ENCODE measurements at places on chromosomes 7 and 10.

- H3K27me3 ChIP-seq = no peaks in the 10 kb centered on the region
- DNase-seq = no peak
- no peak overlapping the region for H3K4me3 ChIP-seq
These were observed 76.1 kb downstream of the NHLRC2 start for GRCh38 chr10:113930482-113931057.

DNA sequence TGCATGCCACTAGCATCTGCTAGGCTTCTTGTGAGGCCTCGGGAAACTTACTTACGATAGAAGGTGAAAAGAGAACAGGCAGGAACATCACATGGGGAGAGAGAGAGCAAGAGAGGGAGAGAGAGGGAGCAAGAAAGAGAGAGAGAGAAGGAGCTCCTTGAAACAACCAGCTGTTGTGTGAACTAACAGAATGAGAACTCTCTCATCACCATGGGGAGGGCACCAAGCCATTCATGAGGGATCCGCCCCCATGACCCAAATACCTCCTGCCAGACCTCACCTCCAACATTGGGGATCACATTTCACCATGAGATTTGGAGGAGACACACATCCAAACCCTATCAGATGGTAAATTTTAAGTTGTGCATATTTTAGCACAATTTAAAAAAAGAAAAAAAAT, 1217.2 kb downstream of the TYW1 start:
- H3K27me3 ChIP-seq = no peaks in the 10 kb centered on the region
- H3K4me1 ChIP-seq = no peaks in the 10 kb centered on the region
- no peak for DNase-seq
- no peaks in the 10 kb centered on the region for H3K36me3 ChIP-seq
- no peak overlapping the region for H3K27ac ChIP-seq

DNA sequence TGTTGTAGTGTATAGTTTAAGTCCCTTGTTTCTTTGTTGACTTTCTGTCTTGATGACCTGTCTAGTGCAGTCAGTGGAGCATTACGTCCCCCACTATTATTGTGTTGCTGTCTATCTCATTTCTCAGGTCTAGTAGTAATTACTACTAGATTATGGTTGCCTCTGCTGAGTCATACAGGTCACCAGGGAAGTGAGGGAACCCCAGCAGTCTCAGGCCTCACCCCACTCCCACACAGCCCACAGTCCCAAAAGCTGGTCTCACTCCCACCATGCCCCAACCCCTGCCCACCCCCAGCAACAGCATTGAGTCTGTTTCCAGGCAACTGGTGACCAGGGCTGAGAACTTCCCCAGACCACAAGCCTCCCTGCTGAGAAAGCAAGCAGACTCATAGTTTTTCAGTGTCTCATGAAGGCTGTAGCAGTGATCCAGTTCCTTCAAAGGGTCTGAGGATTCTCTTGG, 88.0 kb downstream of the PLXDC2 start:
- H3K27ac ChIP-seq = no peak overlapping the region
- no peak for DNase-seq
- no peaks in the 10 kb centered on the region for H3K36me3 ChIP-seq
- no peak overlapping the region for H3K4me3 ChIP-seq

DNA sequence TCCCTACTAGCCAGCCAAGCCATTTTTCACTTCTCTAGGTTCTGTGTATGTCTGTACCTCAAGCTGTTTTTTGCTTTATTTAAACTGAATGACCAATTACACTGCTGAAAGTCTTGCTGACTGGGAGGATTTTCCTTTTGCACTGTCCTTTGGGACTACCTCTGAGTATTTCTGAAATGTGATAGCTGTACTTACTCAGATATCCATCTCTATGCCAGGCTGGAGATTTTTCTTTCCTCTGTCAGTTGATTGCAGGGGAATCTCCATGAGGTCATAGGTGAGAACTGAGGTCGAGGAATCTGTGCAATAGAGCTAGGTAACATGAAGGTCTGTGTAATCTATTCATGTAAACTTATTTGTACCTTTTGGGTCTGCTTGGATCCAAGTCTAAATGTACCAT, 38.9 kb upstream of the ANKRD1 start:
- H3K27ac ChIP-seq = peak overlapping the region; percentile 56
- H3K27me3 ChIP-seq = no peaks in the 10 kb centered on the region

DNA sequence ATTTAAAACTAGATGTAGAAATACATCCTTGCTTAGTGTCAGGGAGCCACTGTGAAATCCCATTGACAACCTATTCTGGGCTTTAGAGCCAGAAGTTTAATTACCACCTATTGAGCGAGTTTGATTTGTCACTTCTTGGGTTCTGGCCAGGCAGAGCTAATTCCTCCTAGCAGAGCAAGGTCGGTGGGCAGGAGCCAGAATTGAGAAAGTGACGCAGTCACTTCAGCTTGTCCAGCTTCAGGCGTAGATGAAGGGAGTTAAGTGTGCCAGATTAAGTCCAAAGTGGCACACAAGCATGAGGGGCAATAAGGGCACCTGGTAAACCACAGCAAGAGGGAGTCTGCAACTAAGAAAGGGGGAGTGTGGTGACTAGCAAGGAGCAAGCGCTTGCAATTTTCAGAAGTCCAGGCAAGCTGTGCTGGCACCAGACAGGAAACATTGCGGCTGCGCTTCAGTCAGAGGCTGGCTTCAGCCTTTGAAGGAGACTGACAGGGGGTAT, 119.4 kb downstream of the ST7 start:
- H3K36me3 ChIP-seq = no peaks in the 10 kb centered on the region
- peak overlapping the region; percentile 62 for H3K4me3 ChIP-seq
- H3K27ac ChIP-seq = peak overlapping the region; percentile 61
- peaks cover 35% of the 10 kb centered on the region for H3K4me1 ChIP-seq
- peak; percentile 52 for DNase-seq

GRCh38 chr10:110498982-110499795, 1.5 kb downstream of the DUSP5 start:
- H3K36me3 ChIP-seq = no peaks in the 10 kb centered on the region
- H3K27ac ChIP-seq = no peak overlapping the region
- peaks cover 31% of the 10 kb centered on the region for H3K4me1 ChIP-seq
- no peak for DNase-seq
- peak overlapping the region; percentile 85 for H3K4me3 ChIP-seq

- H3K27me3 ChIP-seq = no peaks in the 10 kb centered on the region
- no peak overlapping the region for H3K4me3 ChIP-seq
- no peak overlapping the region for H3K27ac ChIP-seq
- peaks cover 10% of the 10 kb centered on the region for H3K36me3 ChIP-seq
These were observed 72.9 kb downstream of the PLXNA4 start for GRCh38 chr7:132503415-132503814.

GRCh38 chr7:149735181-149735602, 38.2 kb downstream of the ZNF467 start:
- no peaks in the 10 kb centered on the region for H3K4me1 ChIP-seq
- no peak overlapping the region for H3K4me3 ChIP-seq
- no peak for DNase-seq
- no peaks in the 10 kb centered on the region for H3K27me3 ChIP-seq
- H3K36me3 ChIP-seq = peaks cover 23% of the 10 kb centered on the region

GRCh38 chr10:110107430-110107829, 99.6 kb downstream of the ADD3 start:
- H3K4me1 ChIP-seq = peaks cover 16% of the 10 kb centered on the region
- DNase-seq = no peak
- no peak overlapping the region for H3K4me3 ChIP-seq
- peak overlapping the region; percentile 16 for H3K27ac ChIP-seq
- no peaks in the 10 kb centered on the region for H3K36me3 ChIP-seq
- H3K27me3 ChIP-seq = no peaks in the 10 kb centered on the region

- H3K4me1 ChIP-seq = peaks cover 17% of the 10 kb centered on the region
- DNase-seq = peak; percentile 25
- no peaks in the 10 kb centered on the region for H3K27me3 ChIP-seq
- H3K4me3 ChIP-seq = no peak overlapping the region
- H3K27ac ChIP-seq = no peak overlapping the region
These were observed 38.8 kb downstream of the TMEM60 start for GRCh38 chr7:77759294-77759889.

- no peaks in the 10 kb centered on the region for H3K4me1 ChIP-seq
- no peaks in the 10 kb centered on the region for H3K27me3 ChIP-seq
- no peaks in the 10 kb centered on the region for H3K36me3 ChIP-seq
- no peak overlapping the region for H3K27ac ChIP-seq
- no peak for DNase-seq
These were observed 59.3 kb upstream of the VWC2 start for GRCh38 chr7:49714182-49714581.

GRCh38 chr10:87603196-87603595, 56.5 kb upstream of the PAPSS2 start:
- H3K4me3 ChIP-seq = no peak overlapping the region
- DNase-seq = no peak
- no peak overlapping the region for H3K27ac ChIP-seq
- no peaks in the 10 kb centered on the region for H3K36me3 ChIP-seq

DNA sequence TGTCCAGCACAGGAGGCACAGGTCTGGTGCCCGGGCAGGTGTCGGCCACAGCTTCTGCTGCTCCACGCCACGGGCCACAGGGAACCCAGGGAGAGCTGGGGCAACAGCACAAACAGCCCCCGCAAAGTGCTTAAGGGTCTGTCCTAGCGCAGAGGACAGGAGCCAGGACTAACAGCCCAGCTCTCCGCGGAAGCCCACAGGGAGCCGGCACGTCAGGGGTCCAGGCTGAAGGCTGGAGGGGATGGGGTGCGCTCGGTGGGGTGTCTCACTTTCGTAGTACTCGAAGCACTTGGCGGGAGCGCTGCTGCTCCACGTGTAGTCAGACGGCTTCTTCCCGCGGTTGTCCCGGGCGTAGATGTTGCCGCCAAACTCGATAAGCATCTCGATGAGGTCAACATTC, 24.9 kb downstream of the ASB13 start:
- H3K4me1 ChIP-seq = peaks cover 6% of the 10 kb centered on the region
- no peak overlapping the region for H3K4me3 ChIP-seq
- H3K27ac ChIP-seq = no peak overlapping the region
- H3K27me3 ChIP-seq = no peaks in the 10 kb centered on the region
- DNase-seq = no peak

DNA sequence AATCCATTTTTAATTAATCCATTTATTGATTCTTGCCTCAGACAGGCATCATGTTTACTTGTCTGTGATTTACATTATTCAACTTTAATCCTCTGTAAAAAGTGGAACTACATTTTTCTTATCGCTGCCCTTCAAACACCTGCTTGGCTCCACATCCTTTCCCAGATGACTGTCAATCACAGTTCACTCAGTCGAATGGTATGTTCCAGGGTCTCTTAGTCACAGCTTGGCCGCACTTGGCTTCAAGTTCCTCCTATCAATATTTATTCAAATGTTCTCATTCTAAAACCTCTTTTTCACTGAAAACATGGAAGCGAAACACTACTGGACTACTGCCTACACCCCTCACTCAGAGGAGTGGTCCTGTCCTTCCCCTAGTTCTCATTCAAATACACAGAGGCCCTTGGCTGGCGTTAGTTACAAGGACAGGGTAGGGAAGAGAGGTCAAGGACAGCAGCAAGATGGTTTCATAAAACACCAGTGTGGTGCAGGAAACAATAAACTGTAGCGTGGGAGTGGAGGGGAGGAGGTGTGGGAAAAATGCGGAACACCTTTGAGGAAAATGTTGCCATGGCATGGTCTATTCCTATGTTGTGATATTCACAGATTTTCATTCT, 143.2 kb downstream of the USP6NL start:
- no peak for DNase-seq
- no peak overlapping the region for H3K27ac ChIP-seq

DNA sequence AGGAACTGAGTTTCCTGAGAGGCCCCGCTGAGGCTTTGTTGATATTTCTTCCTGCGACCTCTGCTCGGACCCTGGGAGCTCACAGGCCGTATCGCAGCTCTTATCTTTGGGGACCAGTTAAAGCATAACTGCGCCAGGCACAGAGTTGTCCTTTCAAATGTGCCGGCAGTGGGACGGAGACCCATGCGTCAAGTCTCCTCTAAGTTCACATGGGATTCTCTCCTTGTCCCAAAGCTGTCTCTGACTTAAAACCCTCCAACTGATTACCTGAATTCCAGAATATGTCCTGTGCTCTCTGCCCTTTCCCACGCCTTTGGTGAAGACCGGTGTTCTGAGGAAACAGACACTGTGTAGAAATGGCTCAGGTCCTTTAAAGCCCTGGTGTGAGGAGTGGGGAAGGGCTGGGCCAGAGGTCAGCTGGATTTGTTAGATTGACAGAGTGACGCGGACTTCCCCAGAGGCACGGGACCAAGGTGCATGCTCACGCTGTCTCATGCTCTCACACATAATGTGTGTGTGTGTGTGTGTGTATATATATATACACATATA, 169.8 kb downstream of the EGFR start:
- DNase-seq = no peak
- no peaks in the 10 kb centered on the region for H3K4me1 ChIP-seq
- no peak overlapping the region for H3K27ac ChIP-seq
- H3K4me3 ChIP-seq = no peak overlapping the region
- peaks cover 17% of the 10 kb centered on the region for H3K36me3 ChIP-seq
- no peaks in the 10 kb centered on the region for H3K27me3 ChIP-seq

- H3K27me3 ChIP-seq = no peaks in the 10 kb centered on the region
- DNase-seq = no peak
- no peak overlapping the region for H3K27ac ChIP-seq
- H3K36me3 ChIP-seq = no peaks in the 10 kb centered on the region
- no peak overlapping the region for H3K4me3 ChIP-seq
These were observed 149.8 kb upstream of the PRKCQ start for GRCh38 chr10:6729861-6730344.

DNA sequence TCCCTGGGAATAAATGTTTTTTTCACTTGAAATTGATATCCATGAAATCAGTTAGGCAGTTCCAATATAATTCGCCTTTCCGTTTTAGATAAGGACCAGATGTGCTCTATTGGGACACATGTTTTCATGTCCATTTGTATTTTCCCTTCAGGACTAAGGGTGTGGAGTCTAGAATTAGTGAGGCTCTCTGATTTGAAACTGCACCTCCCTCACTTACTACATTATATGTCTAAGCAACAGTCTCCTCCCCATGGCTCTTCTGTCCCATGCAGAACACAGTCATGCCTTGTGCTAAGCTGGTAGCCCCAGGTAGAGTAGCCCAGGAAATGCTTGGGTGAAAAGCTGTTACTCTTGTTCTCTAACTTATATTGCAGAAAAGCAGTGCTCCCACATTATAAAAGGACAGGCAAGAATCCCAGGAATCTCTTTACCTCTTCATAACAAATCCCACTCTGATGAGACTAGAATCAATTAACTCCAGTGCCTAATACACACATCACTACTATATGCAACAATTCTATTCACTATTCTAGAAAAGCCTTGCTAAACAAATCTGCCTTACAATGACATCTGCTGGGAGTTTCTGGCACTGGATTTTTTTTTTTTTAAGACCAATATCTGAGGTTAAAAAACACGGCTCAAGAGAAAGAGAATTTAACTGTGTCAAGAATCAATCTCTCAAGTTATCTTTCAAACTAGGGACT, 293.9 kb downstream of the SNX13 start:
- H3K27ac ChIP-seq = no peak overlapping the region
- H3K4me3 ChIP-seq = no peak overlapping the region
- no peaks in the 10 kb centered on the region for H3K27me3 ChIP-seq
- H3K4me1 ChIP-seq = peaks cover 4% of the 10 kb centered on the region
- no peak for DNase-seq
- H3K36me3 ChIP-seq = no peaks in the 10 kb centered on the region

DNA sequence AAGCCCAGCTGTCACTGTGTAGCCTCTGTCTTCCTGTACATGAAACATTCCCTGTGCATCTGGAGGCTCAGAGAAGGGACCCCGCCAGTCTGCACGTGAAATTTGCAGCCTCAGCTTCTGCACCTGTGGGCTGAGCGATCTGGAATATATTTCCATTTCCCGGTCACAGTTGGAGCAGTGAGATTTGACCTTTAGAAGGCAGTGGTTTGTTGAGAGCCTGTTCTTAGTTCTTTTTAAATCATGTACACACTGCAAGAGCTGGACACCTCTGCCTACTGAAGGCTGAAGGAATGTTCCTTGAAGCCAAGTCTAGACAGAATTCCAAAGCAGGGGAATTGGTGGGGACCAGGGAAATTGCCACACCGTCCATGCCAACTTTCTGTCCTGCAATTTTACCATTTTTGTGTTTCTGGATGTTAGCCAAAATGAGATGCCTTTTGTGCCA, 706.6 kb downstream of the INHBA start:
- H3K27me3 ChIP-seq = no peaks in the 10 kb centered on the region
- H3K36me3 ChIP-seq = no peaks in the 10 kb centered on the region
- no peak for DNase-seq
- peak overlapping the region; percentile 28 for H3K27ac ChIP-seq

Data from thoracic aorta (tissue), 2 donors.